Foreskin fibroblast (primary cell): ENCODE measurements at places on chromosomes 4 and X.

DNA sequence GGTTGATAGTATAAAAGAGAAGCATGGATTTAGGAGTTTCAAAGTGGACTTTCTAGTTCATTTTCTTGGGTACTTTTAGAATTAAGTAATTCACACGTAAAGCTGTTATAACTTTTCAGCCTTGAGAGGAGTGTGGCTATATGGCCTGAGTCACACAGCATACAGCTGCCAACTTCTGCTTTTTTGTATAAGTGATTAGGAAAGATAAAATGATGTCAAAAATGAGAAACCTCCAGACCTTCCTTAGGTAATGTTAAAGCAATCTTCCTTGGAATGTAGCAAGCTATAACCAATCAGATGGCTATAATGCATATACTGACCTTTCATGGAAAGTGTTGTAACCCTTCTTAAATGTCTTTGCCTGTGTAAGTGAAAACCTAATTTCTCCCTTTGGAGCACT is 39.2 kb downstream of the RAB40AL start:
- DNase-seq = no peak

- no peak for DNase-seq
Measured at GRCh38 chr4:7416745-7417432, 17.8 kb downstream of the PSAPL1 start.

- no peak for DNase-seq
Measured at GRCh38 chrX:154540897-154541535, 5.6 kb downstream of the G6PD start.

- peak; percentile 13 for DNase-seq
Measured at GRCh38 chrX:40855411-40855810, 120.1 kb upstream of the MED14 start.

- no peak for DNase-seq
Measured at GRCh38 chrX:86263526-86263925, 115.3 kb downstream of the DACH2 start.

DNA sequence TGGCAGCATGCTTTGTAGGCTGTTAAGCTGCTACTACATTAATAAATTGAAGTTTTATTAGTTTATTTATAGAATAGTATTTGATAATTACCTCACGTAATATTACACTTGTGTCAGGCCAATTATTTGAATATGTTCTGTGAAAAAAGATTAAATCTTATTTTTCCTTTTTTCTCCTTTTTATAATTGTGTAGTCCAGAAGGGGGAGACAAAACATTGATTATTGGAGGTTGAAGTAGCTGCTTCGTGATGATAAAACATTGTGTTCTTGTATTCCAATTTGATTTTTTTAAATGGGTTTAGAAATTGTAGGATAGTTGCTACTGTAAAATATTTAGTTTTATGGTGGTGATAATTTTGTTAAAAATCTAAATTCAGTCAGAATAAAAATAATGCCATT is 85.7 kb downstream of the DIAPH2 start:
- DNase-seq = peak; percentile 15

DNA sequence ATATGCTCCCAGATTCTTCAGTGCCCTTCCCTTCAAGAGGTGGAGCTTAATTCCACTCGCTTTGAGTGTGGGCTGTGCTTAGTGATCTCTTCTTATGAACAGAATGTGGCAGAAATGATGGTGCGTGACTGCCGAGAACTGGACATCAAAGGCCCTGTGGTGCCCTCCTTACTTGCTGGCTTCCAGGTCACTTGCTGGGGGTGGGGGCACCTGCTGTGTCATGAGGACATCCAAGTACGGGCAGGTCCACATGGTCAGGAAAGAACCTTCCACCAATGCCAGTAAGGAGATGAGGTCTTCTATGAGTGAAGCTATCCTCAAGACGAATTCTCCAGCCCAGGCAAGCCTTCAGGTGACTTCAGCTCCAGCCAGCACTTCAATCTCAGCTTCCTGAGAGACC is 95.8 kb downstream of the FAM53A start:
- DNase-seq = no peak

DNA sequence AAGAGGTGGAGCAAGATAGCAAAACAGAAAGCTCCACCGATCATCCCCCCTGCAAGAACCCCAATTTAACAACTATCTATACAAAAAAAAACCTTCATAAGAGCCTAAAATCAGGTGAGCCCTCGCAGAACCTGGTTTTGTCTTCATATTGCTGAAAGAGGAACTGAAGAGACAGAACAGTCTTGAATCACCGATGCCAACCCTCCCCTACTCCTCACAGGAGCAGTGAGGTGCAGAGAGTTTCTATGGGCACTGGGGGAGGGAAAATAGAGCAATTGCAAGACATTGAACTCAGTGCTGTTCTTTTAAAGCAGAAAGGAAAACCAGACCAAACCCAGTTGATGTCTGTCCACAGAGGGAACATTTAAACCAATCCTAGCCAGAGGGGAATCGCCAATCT is 1370.3 kb downstream of the FAM133A start:
- DNase-seq = no peak

GRCh38 chrX:154082396-154083125 is 15.0 kb downstream of the MECP2 start:
- DNase-seq = peak; percentile 57
